Fibroblast of upper back skin (primary cell): ENCODE measurements at places on chromosomes 11 and 22.

GRCh38 chr11:107573438-107573837 is 7.9 kb upstream of the ALKBH8 start:
- DNase-seq, result no peak

DNA sequence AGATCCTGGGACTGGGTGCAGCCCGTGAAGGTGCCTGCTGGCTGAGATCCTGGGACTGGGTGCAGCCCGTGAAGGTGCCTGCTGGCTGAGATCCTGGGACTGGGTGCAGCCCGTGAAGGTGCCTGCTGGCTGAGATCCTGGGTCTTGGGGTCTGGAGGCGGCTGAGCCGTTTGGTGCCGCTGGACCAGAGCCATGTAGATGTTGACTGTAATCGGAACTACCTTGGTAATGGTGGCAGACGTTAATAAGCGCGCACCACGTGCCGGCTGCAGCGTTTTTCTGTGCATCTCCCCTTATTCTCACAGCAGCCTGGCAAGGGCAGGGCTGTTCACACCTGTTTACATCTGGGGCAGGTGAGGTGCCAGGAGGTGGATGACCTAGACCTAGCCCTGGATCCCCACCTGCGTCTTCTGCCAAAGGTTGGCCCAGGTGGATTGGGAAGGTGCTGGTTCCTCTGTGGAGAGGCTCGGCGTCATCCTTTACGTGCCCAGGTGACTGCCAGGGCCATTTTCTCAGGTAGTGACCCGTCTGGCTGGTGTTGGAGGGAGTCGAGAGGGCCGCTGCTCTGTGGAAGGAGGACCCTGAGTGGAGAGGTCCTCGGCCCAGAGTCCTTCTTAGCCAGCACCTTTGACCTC is 382.5 kb downstream of the TBC1D22A start:
- no peak for DNase-seq

DNA sequence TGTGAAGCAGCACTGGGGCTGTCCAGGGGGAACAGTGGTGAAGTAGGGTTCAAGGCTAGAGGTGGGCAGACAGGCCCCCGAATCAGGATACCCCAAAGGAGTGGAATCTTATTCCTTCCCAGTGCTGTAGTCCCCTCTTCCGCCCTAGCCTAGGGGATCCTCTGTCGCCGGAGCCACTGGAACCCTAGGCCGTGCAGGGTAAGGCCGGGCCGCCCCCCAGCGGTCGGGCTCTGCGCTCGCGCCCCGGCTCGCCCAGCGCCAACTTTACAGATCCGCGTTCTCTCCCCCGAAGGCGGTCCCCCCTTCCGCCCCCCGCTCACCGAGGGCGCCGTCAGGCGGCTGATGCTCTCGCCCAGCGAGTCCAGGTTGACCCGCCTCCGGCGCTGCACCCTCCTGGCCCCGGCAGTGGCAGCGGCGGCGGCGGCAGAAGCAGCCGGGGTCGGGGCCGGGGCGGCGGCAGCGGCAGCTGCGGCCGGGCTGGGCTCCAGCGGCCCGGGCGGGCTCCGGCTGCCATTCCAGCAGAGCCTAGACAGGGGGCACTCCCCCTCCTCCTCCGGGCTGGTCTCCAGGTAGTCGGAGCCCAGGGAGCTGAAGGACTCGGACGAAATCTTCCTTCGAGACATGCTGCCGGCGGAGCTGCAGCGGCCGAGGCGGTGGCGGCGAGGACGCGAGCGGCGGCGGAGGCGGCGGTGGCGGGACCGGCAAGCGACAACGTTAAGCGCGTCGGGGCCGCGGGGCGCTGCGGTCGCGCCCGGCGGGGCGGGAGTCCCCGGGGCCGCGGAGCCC is 650 bp downstream of the GUCY1A2 start:
- peak; percentile 58 for DNase-seq

DNA sequence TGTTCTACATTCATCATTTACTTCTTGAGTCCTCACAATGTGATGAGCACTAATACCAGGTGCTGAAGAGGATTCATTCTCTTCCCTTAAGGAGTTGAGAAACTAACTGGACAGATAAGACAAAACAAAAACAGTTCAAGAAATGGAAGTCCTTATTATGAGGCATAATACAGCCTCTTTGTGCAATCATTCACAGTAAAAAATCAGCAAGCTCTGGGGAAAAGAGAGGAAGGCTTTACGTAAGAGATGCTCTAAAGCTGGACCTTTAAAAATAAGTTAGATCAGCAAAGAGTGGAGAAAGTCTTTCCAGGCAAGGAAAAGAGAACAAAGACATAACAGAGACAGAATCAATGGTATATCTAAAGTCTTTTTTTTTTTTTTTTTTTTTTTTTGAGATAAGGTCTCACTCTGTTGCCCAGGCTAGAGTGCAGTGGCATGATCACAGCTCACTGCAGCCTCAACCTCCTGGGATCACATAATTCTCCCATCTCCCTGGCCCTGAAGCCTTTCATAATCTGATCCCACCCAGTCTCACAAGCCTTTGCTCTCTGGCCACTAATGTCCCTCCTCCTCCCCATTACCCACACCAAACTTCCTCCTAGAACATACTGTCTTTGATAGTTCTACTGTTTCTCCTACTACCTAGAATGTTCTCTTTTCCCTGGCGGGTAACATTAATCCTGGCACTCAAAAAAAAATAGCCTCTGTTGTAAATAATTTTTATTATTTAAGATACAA is 40.9 kb downstream of the MRTFA start:
- no peak for DNase-seq

DNA sequence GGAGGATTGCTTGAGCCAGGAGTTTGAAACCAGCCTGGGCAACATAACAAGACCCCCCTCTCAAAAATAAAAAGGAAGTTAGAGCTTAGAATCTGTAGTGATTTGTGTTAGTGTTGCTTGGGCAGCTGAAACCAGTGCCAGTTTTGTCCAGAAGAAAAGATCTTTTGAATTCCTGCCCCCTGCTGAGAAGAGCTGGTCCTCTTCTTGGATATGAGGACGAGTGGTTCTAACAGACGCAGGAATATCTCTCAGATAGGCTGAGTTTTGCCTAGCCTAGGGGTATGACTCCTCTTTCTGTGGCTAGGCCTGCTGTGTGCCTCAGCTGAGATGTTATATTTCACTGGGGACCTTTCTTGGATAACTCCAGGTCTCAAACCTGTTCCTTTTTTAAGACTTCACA is 102.8 kb downstream of the STIM1 start:
- peak; percentile 19 for DNase-seq

- DNase-seq, result no peak
These were observed 3.3 kb upstream of the FXYD2 start for GRCh38 chr11:117827521-117828511.

DNA sequence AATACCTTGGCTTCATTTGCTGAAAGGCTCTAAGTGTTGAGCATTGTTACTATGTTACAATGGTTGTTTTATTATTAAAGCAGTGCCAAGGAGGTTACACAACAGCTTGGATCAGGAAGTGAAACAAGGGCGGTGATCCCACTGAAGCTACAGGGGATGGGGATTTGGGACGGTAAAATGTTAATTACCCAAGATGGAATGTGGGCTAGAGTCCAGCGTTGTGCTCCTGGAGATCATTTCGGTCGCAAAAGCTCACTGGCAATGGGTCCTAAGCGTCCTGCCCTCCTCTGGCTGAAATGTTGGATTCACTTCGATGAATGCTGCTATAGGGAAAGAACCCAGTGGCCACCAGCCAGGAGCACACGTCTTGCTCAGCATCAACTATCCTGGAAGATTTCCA is 48.3 kb downstream of the FAM83F start:
- DNase-seq, result peak; percentile 52

DNA sequence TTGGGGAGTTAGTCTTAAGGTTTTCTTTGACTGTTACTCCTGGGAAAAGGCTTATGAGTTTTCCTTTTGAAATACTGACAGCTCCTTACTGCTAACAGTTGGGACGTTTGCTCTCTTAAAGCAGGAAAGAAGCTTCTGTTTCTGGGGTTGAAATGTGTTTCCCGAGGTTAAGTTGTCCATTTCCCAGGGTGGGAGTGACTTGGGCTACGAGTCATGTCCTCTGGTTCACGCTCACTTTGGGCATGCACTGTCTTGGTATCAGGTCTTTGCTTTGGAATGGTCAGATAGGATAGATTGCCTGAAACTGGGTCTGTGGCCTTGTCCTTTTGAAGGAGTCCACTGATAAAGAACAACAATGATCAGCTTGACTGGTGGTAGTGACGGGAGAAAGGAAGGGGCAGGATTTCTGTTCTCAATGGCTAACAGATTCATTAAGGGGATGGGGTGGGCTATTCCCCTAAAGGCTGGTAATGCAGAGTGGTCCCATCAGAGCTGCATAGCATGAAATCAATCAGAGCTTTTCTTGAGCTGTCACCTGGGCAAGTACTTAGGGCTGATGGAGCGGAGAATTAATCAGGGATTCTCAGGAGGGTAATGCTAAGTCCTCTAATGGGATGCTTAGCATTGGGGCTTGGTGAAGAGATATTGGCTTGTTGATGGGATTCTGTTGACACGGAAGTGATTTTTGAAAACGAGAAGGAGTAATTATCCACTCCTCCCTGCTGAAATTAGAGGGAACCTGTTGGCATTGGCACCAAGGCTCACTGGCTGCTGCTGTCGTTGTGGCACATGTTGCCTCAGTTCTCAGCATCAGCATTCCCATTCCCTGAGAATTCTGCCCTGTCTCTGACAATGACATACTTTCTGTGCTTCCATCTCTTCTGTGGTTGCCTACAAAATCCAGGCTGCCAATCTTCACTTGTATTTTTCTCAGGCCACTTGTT is 81.6 kb downstream of the TEAD1 start:
- no peak for DNase-seq

- no peak for DNase-seq
These were observed 31.5 kb upstream of the SCGB1A1 start for GRCh38 chr11:62387381-62387780.

GRCh38 chr11:7303146-7303545 is 51.4 kb downstream of the SYT9 start:
- no peak for DNase-seq

DNA sequence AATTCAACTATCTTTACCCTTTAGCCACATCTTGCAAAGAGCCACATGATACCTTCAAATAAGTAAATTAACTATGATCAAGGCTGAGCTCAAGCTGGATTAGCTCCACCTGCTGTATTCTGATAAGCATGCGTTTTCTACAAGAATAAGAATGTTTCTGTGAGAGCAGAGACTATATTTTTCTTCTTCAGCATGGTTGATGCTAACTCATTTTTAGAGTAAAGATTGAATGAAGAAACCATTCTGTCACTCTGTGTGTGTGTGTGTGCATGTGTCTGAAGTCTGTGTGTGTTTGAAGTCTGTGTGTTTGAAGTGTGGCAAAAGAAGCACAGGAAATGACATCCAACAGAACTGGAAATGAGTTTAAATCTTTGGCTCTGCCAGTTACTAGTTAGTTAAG is 12.0 kb upstream of the LAYN start:
- DNase-seq, result no peak

DNA sequence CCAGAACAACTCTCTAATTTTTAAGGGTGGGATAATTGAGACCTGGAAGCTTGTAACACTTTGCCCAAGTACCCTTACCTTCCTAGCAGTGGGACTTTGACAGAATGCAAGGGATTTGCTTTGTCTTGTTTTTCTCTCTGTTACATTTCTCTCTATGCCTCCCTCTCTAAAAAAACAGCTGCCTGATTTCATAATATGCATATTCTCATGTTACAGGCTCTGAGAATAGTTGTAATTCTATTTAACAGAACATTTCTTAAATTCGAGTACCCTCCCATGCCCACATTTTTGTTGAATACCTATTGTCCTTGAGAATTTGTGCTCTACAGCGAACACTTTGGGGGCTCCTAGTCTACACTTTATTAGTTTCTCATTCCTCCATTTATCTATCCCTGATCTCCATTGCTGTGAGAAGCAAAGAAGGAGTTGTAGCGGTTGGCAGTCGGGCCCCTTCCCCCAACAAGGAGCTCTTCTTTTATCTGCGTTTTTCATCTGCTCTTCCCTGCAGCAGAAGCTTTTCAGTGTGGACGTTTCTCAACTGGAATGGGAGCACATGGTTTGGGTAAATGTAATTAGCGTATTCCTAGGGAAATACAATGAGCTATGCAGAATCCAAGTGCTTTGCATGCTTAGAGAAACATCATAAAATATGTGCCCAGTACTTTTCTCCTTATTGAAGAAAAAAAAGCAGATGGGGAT is 117.7 kb upstream of the CCDC90B start:
- no peak for DNase-seq

GRCh38 chr11:13635290-13635689 is 33.2 kb upstream of the FAR1 start:
- no peak for DNase-seq

GRCh38 chr11:121131656-121132055 is 30.6 kb downstream of the TECTA start:
- no peak for DNase-seq

- DNase-seq, result peak; percentile 29
These were observed 8.7 kb upstream of the CALCA start for GRCh38 chr11:14980854-14981253.

DNA sequence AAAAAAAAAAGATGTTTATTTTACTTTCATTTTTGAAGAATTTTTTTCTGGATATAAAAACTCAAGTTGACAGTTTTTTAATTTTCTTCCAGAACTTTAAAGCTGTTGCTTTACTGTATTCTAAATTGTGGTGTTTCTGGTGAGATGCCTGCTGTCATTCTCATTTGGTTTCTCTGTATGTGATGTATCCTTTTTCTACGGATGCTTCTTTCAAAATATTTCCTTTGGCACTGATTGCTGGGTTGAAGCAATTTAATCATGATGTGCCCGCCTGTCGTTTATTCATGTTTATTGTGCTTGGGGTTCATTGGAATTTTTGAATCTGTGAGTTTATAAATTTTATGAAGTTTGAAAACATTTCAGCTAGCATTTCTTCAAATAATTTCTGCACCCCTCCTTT is 29.4 kb upstream of the CTSD start:
- no peak for DNase-seq

DNA sequence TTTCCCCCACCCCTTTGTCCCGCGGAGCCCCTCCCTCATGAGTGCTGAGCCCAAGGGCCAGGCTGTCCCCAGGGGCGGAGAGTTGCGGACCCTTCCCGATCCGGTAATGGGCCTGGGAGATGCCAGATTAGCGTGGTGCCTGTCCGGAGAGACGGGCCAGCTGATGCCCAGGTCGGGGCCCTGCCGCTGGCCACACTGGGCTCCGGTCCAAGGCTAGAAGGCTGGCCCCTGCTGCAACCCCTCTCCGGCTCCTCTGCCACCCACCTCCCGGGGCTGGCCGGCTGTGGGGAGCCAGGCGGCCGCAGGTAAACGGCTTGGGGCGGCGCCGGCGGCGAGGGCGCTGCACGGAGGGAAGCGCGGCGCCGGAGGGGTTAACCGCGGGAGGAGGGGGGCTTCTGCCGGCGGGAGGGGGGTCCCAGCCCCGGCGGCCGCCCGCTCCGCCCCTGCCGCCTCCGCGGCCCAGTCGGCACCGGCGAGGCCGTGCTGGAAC is at the start of gene KCNK4:
TSS of gene KCNK4 (plus strand) at position 41 of the 490 bp plus-strand sequence. CDS start 1,717 bp downstream, outside the sequence.
- DNase-seq, result no peak
